ENCODE measurements at places on chromosomes 2 and 18. TPM values are rescaled to one million over a fixed set of nuclear protein-coding genes. Genes with fewer than 3 reads are reported as not detected.

The FLACC1 gene
- 0.75 TPM for total RNA-seq

The KRTCAP3 gene
- total RNA-seq: not detected

The SCYGR3 gene
- total RNA-seq: not detected

The WNT10A gene
- not detected for total RNA-seq

The SOX11 gene
- 0.05 TPM for total RNA-seq

The POU3F3 gene
- total RNA-seq: 0.11 TPM

The LRRTM1 gene
- total RNA-seq: not detected

The SP110 gene
- 13.9 TPM for total RNA-seq

The PHOSPHO2 gene
- 1.9 TPM for total RNA-seq

The YES1 gene
- 98.6 TPM for total RNA-seq

The CRACDL gene
- not detected for total RNA-seq

The EMX1 gene
- total RNA-seq: not detected

The CROCC2 gene
- not detected for total RNA-seq

The SOCS6 gene
- 23.8 TPM for total RNA-seq

The EFHD1 gene
- total RNA-seq: 0.66 TPM

The WBP1 gene
- 39.6 TPM for total RNA-seq

The PSMA8 gene
- not detected for total RNA-seq

The ANKRD62 gene
- total RNA-seq: not detected

The UPP2 gene
- total RNA-seq: not detected

The GPN1 gene
- 70.2 TPM for total RNA-seq

The GALNT3 gene
- 2.2 TPM for total RNA-seq

The KLHL41 gene
- not detected for total RNA-seq

The AAK1 gene
- 84.9 TPM for total RNA-seq

The PFN4 gene
- 0.69 TPM for total RNA-seq

The DSC3 gene
- 20.0 TPM for total RNA-seq

The MAP3K19 gene
- not detected for total RNA-seq

The REG1A gene
- not detected for total RNA-seq

The RAX gene
- not detected for total RNA-seq

The FOXD4L1 gene
- not detected for total RNA-seq

The PARD3B gene
- 10.6 TPM for total RNA-seq

The IL1B gene
- 4.2 TPM for total RNA-seq
